Right hindlimb (tissue), 1 donor: ENCODE measurements at places on chromosomes 13 and 19.

DNA sequence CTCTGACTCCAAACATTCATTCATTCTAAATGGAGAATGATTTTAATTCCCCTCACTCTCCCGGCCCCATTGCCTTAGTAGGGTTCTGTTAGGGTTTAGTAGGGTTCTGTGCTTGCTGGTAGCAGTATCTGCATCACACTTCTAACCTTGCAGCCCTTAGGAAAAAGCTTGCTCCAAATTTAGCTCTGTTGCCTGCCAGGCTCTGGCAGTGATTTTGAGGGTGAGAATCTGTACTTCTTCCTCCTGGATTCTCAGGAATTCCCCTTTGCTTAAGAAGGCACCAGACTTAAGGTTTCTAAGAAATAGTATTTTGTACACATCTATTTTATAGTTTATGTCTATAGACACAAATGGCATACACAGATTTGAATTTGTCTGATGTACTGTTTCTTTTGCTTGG is 14.7 kb downstream of the B3GLCT start:
- DNase-seq, result no peak

GRCh38 chr19:12784871-12785430 is 6.3 kb upstream of the JUNB start:
- DNase-seq, result no peak

DNA sequence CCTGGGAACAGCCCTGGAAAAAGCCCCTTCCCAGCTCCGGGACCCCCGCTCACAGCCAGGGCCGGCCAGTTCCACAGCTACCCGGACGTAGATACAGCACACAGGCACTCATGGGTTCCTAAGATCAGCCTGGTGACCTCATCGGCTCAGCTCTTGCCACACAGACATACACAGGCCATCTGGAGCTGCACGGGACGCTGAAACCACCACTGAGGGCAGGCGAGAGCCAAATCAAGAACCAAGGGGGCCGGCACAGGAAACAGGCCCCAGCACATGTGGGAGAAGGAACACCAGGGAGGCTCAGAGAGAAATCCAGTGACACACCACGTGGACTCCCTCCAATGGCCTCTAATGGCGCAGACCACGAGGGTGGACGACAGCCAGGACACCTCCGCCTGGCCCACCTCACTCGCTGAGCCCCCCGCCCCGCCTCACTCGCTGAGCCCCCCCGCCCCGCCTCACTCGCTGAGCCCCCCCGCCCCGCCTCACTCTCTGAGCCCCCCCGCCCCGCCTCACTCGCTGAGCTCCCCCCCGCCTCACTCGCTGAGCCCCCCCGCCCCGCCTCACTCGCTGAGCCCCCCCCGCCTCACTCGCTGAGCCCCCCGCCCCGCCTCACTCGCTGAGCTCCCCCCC is 69.7 kb upstream of the C13orf46 start:
- peak; percentile 66 for DNase-seq

DNA sequence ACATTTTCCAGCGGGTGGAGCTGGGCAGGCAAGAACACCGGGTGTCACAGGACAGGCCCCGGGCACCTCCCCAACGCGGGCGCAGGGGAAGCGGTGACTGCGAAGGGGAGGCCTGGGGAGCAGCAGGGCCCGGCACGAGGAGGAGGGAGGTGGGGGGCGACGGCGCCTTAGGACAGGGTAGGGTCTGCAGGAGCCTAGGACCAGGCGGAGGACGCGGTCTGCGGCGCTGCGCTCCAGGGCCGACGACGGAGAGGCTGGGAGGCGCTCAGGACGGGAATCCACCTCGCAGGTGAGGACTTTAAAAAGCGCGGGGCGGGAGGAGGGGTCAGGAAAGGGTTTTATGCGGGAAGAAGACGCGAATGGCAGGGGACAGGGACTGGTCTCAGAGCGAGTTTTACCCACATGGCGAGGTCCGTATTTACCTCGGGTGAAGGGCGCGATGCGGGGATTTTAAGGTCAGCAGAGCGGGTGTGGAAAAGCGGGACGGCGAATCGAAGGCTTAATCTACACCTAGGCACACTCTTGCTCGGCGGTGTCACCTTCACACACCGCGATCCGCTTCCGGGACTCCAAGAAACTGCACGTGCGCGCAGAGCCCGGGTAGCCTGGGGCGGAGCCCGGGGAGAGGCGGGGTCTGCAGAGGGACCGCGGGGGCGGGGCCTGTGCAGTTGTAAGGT is 13.5 kb downstream of the ERVV-2 start:
- DNase-seq, result no peak

DNA sequence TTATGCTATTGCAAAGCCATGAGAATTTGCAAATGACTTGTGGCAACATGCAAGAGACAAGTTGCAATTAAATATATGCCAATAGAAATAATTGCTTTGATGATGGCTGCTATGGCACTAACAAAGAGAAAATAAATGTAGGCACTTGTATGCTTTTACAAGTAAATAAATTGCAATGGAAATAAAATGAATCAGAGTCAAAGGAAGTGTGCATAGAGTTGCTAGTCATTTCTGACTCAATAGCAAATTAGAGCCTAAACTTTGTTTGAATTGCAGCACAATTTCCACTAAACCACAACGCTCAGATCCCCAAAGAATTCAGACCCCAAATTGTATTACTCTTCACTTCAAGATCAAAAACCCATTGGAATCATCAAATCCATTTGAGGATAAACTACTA is 792.1 kb upstream of the ARGLU1 start:
- no peak for DNase-seq

DNA sequence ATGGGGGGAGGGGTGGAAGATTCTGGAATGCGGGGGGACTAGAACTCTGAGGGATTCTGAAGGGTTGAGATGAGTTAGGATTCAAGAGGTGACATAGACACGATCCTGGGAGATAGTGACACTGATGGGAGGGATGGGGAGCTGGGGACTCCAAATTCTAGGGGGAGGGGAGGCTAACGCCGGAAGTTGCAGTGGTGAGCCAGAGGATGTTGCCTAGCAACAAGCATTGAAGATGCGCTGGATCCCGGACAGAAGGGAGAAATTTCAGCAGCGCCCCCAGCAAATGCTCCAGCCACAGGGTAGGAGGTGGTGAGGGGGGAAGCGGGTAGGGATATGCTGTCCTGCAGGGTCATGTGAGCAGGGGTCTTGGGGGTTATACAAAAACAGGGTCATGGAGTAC is 6.9 kb upstream of the LTBP4 start:
- no peak for DNase-seq

- no peak for DNase-seq
These were observed 42.6 kb downstream of the RFC3 start for GRCh38 chr13:33860526-33860925.

GRCh38 chr13:33963895-33964294 is 145.9 kb downstream of the RFC3 start:
- no peak for DNase-seq

DNA sequence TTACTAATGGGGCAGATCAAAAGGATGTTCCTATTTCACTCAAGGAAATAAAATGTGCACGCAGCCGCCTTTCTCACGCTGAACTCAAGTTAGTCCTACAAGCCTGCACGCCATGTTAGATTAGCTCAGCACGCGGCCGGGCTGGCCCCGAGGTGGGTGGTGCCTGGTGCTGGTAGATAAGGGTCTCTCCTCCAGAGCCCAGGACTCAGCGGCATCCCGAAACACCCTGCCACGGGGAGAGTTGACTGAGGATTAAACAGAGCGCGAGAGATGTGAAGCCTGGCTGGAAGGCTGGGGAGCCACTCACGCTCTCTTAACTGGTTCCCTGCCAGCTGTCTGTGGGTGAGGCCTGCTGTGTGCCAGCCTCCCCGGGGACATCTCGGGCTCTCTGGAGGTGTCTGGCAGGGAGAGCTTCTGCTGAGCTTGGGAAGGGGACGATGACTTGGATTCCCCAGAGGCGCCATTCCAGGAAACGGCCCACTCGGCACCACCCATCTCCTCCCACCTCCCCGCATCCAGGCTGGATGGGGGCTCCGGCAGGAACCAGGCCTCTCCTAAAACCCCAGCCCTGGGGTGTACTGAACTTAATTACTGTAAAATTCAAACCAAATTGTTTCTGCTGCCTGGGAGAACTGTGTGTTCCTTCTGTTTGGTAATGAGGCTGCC is 122.2 kb downstream of the KDM4B start:
- peak; percentile 49 for DNase-seq

- DNase-seq, result no peak
These were observed 13.9 kb downstream of the SLC46A3 start for GRCh38 chr13:28704919-28705318.

GRCh38 chr19:1406774-1407527 is 435 bp upstream of the DAZAP1 start:
- peak; percentile 99 for DNase-seq

DNA sequence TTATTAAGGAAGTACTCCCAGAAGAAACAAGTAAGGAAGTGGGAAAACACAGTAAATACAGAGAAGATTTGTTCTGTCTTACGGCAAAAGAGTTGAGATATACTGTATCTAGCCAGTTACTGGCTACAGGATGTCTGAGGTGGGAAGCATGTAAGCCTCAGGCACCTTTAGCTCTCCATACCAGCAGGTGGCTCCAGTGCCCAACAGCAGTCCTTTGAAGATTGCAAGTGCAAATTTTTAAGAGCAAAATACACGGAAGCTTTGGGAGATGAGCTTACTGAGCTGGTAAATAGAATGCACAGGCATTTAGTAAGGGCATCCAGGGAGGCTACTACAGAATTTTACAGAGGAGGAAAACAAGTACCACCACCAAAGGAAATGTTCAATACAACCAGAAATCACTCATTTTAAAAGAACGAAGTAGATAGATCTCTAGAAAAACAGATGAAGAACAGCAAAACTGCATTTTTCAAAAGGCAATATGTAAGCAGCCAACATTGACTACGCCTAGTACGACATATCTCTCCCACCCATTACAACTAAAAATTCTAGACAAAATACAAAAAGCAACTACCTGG is 57.9 kb upstream of the VSTM2B start:
- DNase-seq, result no peak

- peak; percentile 85 for DNase-seq
These were observed 5.6 kb downstream of the BCL3 start for GRCh38 chr19:44753932-44754749.

GRCh38 chr19:16376649-16377048 is 52.0 kb downstream of the KLF2 start:
- no peak for DNase-seq

DNA sequence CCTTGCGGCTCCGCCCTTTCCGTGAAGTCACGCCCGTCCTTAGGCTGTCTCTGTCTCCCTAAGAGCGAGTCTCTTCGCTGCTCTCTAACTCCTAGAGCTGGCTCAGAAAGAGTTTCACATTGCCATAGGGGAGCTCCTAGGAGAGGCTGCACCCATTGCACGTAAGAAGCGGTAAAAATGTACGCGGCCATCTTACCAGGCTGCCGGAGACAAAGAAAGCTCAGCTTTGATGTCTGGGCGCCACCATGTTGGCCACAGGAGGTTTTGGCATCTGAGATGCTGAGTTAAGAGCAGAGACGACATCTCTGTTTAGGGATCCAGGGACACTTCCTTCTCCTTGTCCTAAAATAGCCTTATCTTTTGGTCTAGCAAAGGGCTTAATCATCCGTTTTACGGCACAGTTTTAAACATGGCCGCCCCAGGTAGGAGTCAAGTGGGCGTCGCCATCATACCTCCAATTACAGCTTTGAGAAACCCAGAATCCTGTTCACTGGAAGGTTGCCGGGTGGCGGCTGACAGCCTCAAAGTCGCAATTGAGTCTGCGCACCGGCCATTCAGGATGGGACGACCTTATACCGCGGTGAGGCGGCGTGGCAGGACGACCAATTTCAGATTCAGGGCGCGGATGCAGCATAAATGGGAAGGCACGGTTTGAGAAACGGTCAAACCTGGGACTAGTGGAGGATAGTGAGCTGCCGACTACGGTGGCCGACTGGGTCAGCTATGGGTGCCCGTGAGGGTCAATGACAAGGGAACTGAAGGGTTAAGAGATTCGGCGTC is at the start of gene ZNF793:
Gene ZNF793 (plus strand): TSS at position 553 of the 780 bp plus-strand sequence. CDS start 16,501 bp downstream, outside the sequence.
- peak; percentile 90 for DNase-seq

GRCh38 chr13:97440598-97441170 is 6.7 kb downstream of the RAP2A start:
- no peak for DNase-seq

- no peak for DNase-seq
These were observed 339.7 kb downstream of the MTUS2 start for GRCh38 chr13:29159871-29160270.

- peak; percentile 45 for DNase-seq
These were observed 384.9 kb downstream of the KCNRG start for GRCh38 chr13:50400035-50400726.

DNA sequence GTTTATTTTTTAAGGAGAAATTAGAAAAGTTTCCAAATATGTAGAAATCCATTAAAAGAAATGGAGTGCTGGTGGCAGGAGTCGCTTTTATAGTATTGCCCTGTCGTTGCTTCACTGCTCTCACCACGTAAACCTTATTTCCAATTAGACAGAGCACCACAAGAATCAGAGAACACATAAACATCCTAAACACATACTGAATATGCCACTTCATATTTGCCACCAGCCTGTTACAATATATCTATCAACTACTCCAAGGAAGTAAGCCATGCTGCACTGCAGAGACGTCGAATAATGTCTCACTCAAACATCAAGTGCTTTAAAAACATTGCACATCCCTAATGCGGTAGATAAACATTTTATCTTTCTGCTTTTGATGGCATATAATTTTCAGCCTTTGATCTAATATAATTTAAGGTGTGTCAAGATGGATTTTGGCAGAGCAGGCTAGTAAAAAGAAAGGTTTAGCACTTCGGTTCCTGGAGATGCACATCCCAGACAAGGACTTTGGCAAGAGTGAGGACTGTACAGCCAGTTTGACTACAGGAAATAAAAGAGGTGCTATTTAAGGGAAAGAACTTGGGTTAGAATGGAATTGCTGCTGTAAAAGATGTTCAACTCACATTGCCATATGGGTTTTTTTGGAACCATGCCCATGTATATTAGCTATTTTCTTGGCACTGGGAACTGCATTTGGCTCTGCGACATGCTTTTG is 932.3 kb downstream of the EFNB2 start:
- peak; percentile 23 for DNase-seq

- DNase-seq, result no peak
These were observed 169.8 kb downstream of the ATP8A2 start for GRCh38 chr13:25541434-25542123.

DNA sequence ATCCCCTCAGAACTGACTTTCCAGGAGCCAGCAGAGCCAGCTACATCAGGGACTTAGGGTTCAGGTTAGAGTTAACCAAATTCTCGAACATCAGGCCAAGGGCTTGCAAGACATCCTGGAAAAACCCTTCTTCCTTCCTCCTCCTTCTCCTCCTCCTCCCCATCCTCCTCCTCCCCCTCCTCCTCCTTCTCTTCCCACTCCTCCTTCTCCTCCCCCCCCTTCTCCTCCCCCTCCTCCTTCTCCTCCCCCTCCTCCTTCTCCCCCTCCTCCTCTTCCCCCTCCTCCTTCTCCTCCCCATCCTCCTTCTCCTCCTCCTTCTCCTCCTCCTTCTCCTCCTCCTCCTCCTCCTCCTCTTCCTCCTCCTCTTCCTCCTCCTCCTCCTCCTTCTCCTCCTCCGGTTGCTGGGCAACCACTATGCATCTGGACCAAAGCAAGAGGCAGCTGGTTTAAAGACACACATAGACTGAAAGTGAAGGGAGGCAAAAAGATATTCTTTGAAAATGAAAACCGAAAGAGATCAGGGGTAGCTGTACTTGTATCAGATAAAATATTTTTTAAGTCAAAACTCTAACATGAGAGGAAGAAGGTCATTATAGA is 5.9 kb upstream of the CCL25 start:
- no peak for DNase-seq
